ENCODE measurements at places on chromosomes 13 and 19.

DNA sequence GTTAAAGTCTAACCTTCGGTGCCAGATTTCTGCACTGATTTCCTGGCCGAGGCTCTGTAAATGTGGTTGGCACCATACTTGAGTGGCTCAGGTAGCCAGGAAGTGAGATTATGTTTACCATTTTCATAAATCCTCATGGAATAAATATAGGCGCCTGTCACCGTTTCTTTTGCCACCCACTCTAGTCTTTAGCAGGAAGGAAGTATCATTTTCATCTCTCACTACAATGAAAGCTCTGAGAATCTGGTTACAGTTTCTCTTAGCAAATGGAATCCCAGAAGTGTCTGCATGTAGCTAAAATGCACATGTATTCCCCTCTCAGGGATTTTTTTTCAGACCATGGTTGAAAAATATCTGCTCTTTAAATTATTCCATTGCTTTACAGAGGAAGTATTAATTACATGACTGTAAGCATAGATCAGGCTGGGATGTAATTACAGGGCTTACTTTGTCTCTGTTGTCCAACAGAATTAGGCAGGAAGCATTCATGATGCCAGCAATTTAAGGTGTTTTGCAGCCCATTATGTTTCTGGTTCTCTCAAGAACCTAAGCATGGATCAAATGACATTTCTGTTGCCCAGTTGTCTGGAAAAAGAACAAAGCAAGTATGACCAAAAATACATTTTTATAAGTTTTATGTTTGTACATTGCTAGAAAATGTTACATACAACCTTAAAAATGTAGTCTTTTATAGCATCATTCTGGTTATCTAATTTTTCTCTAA lies 221.7 kb upstream of the SPRY2 start:
- no peak for DNase-seq

DNA sequence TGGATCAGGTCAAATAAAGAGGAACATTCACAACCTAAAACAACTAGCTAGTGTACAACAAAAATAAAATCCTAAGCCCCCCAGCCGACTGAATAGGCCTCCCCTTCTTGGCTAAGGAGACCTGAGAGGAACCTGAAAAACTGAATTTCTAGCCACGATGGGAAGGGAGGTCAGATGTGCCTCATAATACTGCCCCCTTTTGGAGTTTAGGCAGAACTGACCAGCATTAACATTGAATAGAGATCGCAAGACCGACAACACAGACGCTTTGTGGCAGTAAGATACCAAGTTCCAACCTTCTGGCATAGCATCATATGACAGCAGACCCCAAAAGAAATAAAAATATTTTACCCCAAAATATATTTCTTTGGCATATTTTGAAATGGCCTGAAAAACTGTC lies 15.9 kb downstream of the CBY2 start:
- peak; percentile 20 for DNase-seq

DNA sequence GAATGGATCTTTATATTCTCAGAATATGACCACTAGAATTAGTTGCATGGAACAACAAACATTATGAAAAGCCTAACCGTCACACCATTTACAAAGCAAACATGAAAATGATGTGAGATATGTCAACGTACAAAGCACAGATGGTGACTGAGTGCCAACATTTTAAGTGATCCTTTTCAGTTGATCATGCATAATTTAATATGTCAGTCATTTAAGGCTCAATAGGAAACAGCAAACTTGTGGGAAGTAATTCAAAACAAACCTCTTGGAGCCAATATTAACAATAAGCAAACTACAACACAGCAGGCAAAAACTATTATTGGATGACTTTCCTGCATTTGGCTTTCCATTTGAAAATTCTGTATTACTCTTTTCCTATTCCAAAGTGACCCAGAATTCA lies 277.6 kb downstream of the SLITRK6 start:
- no peak for DNase-seq

DNA sequence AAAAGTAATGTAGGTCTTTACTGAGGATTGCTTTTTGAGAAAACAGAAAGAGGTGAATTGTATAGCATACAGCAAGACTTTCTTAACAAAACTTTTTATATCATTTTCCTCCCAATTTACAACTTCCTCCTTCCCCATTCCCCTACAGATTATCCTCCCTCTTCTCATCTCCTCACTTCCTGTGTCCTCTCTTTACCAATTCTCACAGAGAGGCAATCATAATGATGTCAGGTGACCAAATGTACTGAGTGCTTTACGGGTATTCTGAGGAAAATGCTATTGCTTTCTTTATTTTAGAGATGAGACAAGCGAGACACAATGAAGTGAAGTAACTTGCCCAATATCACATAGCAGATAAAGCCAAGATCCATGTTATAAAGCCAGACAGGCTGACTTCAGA lies 1.7 kb upstream of the MTMR6 start:
- no peak for DNase-seq

GRCh38 chr13:44219577-44220548 lies 153.8 kb upstream of the SERP2 start:
- no peak for DNase-seq

- DNase-seq, result no peak
Measured at GRCh38 chr13:50643060-50643459, 200.4 kb downstream of the DLEU7 start.

DNA sequence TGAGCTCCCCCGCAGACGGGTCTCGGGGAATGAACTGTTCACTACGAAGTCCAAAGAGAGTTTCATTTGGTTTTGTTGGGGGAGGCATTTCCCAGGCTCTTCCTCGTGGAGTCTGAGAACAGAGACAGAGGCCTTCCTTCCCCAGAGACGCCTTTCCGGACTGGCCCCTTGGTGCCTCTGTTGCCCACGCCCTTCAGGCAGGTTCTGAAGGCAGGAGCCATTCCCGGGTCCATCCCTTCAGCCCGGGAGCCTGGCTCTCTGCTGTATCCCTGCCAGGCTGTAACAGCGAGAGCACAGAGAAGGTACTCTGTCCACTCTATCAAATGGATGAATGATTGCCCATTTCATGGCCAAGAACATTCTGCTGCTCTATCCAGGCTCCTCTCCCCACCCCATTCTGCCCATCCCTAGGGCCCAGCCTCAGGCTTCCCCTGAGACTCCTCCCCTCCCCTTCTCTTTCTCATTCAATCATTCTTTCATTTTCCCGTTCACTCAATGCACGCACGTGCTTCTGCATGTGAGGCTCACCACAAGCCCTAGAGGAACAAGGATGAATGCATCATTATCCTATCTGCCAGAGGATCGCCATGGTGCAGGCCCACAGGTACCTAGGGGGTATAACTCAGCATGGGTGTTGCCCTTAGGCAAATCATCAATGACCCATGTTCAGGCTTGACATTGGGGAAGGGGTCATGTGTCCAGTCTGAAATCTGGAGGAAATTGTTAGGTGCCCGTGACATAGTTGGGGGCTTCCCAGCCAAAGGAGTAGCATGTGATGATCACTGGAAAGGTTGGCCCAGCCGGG lies 298.6 kb downstream of the ZNF536 start:
- no peak for DNase-seq

DNA sequence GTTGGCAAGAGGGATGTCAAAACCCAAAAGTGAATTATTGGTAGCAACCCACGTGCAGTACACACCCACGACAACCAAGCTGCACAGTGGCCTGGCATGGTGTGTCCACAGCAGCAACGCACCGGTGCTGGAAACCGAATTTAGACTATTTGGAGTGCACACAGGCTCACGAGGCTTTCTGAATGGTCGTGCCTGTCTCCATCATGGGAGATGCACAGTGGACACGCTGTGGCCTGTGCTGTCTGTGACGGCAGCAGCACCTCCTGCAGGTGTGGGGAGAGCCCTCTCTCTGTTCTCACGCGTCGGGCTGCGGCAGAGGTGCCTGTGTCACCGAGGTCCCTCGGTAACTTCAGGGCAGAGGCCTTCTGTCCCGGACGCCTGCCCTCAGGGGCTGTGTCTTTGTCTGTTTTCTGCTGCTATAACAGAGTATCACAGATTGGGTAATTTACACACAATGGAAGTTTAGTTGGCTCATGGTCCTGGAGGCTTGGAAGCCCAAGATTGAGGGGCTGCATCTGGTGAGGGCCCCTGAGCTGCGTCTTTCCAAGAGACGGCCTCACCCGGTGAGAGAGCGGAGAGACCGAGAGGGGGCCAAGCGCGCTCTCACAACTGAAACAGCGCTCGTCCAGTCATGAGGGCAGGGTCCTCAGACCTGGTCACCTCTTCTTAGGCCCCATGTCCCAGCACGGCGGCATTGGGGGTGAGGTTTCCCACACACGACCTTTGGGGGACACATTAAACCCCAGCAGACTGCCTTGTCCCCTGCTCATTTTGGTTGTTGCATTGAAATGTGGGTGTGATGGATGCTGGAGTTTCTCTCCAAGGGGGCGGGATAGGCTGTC lies 9.1 kb upstream of the MCF2L start:
- no peak for DNase-seq

DNA sequence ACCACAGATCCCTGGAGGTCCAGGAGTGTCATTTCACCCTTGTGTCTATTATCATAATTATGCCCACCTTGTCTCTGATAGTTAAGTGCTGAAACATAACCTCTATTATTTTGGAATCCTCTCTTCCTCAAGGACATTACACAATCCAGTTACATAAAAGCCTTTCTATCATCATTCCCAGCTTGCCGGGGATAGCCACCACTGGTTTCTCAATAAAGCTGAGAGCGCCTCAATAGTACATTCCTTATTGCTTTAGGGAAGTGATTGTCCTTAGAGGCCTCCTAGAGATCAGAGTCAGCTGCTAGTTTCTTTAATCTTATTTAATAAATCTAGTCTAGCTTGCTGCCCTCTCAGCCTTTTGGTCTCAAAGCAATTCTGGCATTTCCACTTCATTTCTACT lies 490.0 kb upstream of the ATXN8OS start:
- DNase-seq, result no peak

DNA sequence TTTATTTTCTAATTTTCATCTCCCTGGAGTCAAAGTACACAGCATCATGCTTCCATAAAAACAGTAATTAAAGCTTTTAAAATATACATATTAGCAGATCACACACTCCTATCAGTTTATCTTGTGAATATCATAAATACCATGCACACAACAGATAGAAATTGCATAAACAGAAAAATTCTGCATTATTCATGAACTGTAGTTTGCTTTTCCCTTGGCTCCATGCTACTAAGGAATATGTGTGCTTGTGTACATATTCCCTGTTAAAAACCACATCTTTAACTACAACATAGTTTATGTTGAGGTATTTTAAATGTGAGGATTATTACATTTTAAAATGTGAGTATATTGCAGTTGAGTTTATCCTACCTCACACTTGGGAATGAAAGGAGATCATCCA lies 193.5 kb downstream of the FGF14 start:
- DNase-seq, result no peak

- no peak for DNase-seq
Measured at GRCh38 chr19:23046743-23047142, 43.8 kb upstream of the ZNF728 start.

DNA sequence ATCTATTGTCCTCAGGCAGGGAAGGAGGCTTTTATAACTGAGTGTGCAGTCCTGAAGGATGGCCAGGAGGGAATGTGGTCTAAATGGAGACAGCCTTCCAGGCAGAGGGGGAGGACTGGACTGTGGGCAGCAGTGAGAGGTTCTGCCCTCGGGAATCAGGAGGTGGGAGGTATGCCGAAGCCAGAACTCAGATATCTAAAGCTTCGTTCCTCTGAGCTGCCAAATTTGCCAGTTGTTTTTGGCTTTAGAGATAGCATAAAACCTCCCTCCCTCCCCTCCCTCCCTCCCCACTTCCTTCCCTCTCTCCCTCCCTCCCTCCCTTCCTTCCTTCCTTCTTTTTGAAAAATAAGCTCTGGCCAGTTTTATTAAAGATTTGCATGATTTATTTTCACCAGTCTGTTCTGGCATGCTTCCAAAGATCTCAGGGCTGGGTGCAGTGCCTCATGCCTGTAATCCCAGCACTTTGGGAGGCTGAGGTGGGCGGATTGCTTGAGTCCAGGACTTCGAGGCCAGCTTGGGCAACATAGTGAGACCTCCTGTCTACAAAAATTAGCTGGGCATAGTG lies 2.4 kb downstream of the MEDAG start:
- DNase-seq, result no peak

GRCh38 chr13:68714292-68714691 lies 1393.3 kb upstream of the ATXN8OS start:
- DNase-seq, result no peak

- DNase-seq, result no peak
Measured at GRCh38 chr13:101272886-101273285, 143.4 kb downstream of the NALCN start.

- no peak for DNase-seq
Measured at GRCh38 chr13:27106144-27106543, 65.5 kb downstream of the USP12 start.

DNA sequence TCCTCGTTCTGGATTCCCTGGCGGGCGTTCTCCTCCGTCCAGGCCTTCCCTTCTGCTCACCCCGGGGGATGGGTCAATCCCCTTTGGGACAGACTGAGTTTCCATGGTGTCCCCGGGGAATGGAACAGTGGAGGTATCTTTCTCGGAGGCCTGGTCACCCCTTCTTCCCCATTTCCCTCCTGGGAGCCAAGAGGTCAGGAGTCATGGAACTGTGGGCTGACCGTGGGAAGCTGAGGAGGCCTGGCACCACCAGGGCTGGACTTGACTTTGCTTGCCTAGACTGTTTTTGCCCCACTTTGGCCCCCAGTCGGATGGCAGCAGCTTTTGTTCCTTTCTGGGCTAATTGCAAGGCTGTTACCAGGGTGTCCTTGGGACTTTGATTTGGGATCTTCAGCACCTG lies 2.0 kb downstream of the NACC1 start:
- no peak for DNase-seq

DNA sequence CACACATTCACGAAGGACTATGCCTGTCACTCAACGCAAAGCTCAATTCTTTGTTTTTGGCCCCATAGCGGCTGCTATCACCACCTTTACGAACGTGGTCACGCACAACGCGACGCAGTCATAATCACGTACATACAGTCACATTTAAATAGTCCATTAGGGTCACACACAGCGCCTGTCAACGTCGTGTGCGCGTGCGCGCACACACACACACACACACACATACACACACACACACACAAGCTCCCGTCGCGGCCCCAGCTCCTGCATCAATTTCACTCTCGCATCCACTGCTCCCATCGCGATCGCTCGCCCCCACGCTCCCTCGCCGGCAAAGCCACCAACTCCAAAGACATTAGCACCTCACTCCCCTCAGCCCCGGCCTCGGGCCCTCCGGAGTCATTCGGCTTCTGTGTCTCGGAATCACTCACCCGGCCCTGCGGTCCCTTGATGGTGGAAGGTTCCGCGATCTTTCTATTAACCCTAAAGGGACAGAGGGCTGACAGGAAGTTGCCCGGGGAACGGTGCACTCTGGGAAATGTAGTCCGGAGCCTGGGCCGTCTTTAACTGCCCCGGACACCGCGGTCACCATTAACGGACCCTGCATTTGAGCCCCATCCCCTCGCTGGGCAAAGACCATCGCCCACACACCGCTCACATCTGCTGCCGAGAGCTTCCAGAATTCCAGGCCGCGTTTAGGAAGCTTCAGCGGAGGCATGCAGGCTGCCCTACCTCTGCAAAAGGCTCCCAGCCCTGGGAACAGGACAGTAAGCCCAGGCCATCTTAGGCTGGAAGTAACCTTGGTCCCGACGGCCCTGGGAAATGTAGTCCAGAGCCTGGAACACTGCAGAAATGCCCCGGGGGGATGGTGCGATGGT lies at the start of gene ZNF790:
Gene ZNF790 (minus strand): TSS at position 482 of the 878 bp plus-strand sequence. CDS start 12,768 bp downstream, outside the sequence.
- peak; percentile 90 for DNase-seq

DNA sequence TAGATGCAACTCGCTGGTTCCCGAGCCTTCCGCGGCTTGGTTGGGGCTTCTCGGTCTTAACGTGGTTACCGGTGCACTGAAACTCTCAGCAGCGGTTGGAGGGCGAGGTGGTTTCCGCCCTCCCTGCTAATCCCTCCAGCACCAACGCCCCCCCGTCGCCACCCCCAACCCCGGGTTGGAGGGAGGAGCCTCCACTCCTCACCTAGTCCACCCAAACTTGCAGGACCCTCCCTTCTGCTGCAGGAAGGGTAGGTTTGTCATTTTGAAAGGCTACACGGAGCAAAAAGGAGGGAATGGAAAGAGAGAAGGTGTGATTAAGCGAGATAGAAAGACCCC lies 465.0 kb downstream of the ITGBL1 start:
- no peak for DNase-seq
